ENCODE measurements at places on chromosomes 6 and 20.

- DNase-seq = no peak
Measured at GRCh38 chr6:74902089-74902488, 303.8 kb downstream of the COL12A1 start.

- no peak for DNase-seq
Measured at GRCh38 chr20:1648101-1648500, 9.5 kb downstream of the SIRPG start.

DNA sequence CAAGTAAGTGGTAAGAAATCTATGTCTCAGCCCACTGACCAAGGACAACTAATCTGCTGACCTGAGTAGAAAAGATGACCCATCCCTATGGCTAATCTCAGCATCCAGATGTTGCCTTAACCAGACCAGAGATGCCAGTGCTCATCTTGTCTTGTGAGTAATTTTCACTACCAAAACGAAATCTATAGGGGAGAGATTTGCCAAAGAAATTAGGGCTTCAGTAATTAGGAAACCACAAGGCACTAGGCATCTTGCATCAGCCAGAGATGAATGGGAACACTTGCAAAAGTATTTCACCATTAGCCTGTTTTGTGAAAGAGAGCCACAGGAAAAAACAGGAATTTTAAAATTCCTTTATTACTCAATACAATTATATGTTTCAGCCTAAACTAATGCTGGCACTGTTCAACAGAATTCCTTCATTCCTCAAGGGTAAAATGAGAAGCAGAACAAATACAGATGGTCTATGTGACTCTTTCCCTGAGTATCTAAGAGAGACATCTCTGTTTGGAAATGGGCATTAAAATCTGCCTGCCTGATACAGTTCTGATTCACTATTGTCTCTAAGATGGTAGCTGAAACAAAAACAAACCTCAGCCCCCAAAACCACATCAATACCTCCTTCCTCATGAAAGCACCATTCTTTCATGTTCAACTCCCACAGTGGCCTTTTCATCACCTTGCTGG is 87.8 kb downstream of the GMDS start:
- DNase-seq = no peak

DNA sequence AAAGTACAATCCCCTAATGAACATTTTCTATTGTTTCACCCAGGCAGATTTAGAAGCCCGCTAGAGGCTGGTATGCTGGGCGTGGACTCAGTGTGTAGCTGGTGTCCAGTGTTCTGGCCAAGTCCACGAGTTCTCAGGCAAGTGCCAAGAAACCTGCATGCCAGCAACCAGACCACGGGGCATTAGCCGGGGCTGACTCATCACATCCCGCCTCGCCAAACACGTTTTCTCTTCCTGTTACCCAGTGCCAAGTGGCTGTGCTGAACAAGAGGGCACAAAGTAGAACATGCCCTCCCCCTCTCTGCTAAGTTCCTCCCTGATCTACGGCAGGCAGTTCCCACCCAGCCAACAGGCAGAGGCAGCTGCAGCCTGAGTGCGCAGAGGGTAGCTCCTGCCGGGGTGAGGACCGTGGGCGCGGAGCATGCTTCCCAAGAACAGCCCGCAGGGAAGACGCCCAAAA is 29.6 kb downstream of the RAMACL start:
- no peak for DNase-seq

Data from vagina (tissue), 2 donors.